ENCODE measurements at places on chromosomes 6 and 20.
A peak's percentile ranks its signal among the peaks of the same experiment; 100 is the strongest.

DNA sequence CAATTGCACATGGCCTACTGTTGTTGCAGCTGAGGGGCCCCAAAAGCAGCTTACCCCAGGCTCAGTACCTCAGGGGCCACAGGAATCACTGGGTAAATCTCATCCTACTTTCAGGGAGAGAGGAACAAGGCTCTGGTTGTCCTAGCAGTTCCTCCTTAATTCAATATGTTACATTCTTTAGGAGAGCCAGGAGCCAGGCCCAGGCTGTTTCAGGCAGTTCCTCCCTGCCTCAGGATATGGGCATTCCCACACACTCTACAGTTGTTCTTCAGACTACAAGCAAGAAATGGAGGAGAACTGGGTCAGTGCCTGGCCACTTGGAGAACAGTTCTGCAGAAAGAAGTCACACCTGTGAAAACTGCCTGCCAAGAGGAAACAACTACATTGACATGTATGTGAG is 9.6 kb upstream of the BTN3A2 start:
- DNase-seq: no peak

DNA sequence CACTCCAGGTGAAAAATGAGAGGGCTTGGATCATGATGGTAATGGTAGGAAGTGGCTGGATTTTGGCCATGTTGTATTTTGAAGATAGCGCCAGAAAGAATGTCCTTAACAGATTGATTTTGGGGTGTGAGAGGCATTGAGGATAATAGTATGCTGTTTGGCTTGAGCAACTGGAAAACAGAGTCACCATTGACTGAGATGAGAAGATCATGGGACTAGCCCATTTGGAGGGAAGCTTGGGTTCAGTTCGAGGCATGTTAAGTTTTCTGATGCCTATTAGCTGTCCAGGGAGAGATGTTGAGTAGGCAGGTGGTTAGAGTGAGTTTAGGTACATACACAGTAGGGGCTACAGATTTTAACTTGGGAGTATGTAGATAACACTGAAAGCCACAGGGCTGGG is 23.3 kb downstream of the PLCG1 start:
- DNase-seq: no peak

DNA sequence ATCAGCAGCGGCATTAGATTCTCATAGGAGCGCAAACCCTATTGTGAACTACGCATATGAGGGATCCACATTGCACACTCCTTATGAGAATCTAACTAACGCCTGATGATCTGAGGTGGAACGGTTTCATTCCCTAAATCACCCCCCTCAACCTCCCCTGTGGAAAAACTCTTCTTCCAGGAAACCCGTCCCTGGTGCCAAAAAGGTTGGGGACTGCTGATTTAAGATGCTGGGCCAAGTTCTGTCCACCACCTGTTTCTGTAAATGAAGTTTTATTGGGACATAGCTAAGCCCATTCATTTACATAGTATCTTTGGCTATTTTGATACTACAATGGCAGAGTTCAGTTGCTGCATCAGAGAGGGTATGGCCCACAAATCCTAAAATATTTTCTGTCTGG is 268.2 kb upstream of the PRDM1 start:
- no peak for DNase-seq

DNA sequence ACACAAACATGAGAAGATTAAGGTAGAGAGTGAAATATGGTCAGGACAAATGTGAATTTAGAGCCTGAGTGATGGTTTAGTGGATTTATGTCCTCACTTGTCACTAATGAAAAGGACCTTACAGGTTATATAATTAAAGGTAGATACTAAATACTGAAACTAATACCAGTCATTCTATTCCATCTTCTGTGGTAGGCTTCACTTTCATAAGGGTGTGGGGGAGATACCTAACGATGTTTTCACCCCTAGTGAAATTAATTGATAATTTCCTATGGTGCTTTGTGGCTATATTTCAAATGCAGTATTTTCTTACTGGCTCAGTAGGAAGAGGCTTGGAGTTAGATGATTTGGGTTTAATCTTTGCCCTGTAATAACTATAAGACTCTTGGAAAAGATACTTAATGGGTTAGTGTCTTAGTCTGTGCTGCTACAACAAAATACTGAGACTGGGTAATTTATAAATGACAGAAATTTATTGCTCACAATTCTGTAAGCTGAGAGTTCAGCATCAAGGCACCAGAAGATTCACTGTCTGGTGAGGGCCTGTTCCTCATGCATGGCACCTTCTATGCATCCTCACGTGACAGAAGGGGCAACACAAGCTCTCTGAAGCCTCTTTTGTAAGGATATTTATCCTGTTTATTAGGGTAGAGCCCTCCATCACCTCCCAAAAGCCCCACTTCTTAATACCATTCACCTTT is 21.3 kb downstream of the RNF217 start:
- DNase-seq: no peak

DNA sequence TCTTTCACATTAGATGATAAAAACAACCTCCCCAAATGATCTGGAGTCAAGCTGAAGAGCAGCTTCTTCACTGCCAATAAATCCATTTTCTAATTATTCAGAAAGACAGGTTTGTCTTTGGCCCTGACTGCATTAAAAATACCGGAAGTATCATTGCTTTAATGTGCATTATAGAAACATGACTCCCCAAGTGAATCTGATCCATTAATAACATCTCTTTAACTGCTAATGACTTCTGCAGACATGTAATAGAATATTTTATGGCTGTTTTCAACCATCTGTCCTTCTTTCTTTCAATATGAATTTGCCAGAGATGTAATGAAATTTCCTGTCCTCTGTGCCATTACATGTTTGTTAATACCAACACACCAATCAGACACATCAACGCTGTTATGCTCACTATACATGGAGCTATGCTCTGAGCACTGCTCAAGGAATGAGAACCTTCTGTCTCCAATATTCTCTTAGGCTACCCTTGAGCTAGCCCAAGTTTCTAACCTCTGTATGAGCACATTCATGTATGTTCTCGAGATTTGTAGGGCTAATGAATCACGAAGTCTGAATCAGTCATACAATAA is 87.8 kb downstream of the LYRM4 start:
- no peak for DNase-seq

GRCh38 chr6:89951574-89952104 is 57.4 kb downstream of the GJA10 start:
- no peak for DNase-seq

DNA sequence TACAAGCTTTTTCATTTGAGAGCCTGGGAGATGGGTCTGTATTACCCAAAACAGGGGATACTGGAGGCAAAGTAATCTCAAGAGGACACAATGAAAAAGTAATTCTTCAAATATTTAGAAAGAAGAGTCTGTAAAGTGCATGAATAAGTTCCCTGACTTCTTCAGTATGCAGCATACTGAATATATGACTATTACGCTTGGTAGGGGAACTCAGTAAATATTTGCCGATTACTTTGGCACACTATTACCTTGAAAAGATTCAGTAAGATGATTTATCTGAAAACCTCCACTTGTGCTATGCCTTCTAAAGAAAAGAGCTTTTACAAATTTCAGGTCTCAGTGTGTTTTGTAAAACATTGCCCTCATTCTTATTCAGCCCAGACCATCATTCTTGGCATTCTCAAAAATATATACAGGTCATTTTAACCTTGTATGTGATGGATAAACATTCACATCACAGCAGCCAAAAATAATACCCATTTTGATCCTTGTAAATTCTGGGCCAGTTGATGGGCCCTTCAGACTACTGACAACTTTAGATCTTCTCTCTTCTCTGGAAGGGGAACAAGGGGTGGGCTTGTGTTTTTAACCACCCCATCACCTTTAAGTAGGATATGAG is 125.9 kb downstream of the EDN1 start:
- no peak for DNase-seq

- peak; percentile 73 for DNase-seq
Measured at GRCh38 chr6:159989492-159990480, 20.9 kb downstream of the IGF2R start.

- DNase-seq: no peak
Measured at GRCh38 chr6:163577404-163577803, 162.9 kb downstream of the QKI start.

- no peak for DNase-seq
Measured at GRCh38 chr6:17431581-17431980, 38.2 kb downstream of the CAP2 start.

DNA sequence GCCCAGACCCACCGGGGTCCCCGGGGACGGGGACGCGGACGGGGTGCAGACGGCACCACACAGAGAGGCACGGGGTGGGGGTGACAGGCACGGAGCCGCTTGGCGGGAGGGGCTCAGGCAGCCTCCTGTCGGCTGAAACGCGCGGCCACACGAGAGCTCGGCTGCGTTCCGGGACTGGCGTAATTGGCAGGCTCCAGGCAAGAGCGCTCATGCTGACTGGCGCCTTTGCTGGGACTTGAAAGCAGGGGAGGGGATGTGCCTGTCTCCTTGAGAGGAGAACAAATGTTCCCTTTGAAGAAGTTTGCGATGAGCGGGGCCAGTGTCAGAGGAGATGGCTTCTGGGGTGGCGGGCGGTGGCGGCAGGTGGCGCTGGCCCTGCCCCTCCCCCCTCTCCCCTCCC is 25.8 kb downstream of the BHLHE23 start:
- no peak for DNase-seq

DNA sequence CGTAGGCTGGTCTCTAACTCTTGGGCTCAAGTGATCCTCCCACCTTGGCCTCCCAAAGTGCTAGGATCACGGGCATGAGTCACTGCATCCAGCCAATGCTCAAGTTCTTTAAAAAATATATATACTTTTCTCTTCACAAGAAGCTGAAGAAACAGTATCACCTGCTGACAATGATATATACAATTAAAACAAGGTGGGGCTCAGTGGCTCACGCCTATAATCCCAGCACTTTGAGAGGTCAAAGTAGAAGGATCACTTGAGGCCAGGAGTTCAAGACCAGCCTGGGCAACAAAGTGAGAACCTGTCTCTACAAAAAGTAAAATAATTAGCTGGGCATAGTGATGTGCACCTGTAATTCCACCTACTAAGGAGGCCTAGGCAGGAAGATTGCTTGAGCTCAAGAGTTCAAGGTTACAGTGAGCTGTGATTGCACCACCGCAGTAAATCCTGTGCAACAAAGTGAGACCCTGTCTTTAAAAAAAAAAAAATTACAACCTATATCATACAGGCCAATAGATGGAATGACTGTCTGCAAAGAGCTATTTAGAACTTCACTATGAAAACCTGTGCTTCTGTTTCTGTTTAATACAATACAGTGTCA is 36.4 kb downstream of the MBOAT1 start:
- no peak for DNase-seq

DNA sequence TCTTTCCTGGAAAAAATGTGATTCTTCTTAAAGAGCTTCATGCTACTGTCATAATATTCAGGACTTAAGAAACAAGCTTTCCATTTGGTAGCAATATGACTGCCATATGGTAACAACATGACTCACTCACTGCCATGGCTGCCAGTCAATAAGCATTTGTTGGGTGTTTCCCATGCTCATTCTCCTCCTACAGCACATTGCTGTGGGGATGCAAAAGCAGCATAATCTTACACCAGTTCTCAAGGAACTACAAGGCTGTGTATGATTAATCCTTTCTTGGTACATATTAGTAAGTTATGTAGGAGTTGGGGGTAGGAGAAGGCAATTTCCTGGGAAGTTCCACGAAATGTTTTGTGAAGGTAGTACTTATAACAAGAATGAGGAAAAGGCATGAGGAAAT is 76.7 kb downstream of the CEP162 start:
- no peak for DNase-seq

- no peak for DNase-seq
Measured at GRCh38 chr20:24863356-24863755, 85.7 kb upstream of the CST7 start.

DNA sequence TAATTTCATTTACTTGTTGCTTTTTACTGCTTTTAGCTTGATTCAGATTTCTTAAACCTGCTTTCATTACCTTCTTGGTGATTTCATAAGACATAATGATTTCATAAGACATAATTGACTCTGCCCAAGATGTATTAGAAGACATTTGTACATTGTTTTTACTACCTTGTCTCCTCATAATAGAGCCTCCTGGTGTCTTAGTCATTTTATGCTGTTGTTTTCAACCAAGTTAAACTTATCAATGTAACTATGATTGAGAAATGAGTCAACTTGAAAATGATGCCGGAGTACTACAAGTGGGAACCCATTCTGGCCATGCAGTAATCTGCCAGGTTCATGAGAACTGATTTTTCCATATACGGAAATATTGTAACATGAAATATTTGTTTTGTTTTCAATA is 573.6 kb downstream of the MMUT start:
- DNase-seq: no peak

- DNase-seq: peak; percentile 78
Measured at GRCh38 chr20:2255926-2256531, 39.8 kb upstream of the TGM3 start.

DNA sequence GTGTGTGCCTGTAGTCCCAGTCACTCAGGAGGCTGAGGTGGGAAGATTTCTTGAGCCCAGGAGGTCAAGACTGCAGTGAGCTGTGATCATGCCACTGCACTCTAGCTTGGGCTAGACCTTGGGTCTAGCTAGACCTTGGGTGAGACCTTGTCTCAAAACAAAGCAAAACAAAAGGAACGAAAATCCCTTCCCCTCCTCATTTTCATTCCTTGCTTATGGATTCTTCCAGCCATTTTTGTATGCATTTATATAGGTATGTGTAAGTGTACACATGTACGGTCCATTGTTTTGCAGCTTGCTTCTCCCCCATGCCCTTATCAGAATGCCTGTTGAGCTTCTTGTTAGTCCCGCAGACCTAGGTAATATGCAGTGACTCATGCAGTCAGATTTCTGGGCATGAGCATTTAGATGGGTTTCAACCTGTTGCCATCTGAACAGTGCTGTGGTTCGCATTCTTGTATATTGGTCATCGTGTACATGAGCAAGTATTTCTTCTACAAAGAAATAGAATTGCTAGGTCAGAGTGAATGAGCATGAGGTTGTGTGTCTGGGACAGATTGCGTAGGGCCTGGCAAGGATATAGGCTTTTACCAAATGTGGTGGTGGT is 73.2 kb downstream of the ATRN start:
- DNase-seq: no peak

- DNase-seq: no peak
Measured at GRCh38 chr6:37547564-37548061, 47.9 kb upstream of the CCDC167 start.

DNA sequence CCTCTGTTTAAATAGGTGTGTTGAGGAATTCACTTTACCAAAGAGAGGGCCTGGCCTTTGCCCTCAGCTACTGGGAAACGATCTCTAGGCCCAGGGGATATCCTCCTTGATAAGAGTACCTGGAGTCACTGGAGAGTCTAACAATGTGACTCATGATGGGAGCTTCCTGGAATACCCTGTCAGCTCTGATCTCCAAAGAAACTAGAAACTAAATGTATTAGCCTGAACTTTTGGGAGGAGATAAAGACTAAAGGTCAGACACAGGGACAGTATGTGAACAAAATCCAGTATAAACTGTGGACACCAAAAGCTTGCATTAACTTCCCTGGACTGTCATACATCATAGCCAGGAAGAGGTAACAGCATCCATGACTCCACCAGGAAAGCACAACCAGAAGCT is 148.5 kb downstream of the RNGTT start:
- DNase-seq: no peak

GRCh38 chr20:57783956-57784837 is 74.4 kb upstream of the PMEPA1 start:
- no peak for DNase-seq

- no peak for DNase-seq
Measured at GRCh38 chr6:11016452-11016851, 27.7 kb downstream of the ELOVL2 start.

GRCh38 chr6:126180585-126180984 is 159.3 kb upstream of the CENPW start:
- DNase-seq: no peak
